ENCODE measurements at places on chromosomes 7 and 10.
A peak's percentile ranks its signal among the peaks of the same experiment; 100 is the strongest.

DNA sequence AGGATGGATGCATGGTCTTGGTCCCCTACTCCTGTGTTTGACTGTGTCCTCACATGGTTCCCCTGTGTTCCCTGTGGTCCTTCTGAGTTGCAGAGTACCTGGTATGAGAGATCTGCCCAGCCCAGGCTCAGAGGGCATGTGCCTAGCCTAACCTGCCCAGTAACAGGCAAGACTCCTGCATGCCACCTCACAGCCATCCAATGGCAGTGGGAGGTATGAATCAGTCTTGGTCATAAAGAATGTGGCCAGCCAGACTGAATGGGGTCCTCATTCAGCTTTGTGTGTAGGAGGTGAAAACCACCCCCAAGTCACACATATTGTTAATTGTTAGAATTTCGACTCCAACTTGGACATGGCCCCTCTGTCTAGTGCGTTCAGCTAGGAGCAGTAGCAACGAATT, 17.2 kb upstream of the GPR158 start:
- no peak for DNase-seq

DNA sequence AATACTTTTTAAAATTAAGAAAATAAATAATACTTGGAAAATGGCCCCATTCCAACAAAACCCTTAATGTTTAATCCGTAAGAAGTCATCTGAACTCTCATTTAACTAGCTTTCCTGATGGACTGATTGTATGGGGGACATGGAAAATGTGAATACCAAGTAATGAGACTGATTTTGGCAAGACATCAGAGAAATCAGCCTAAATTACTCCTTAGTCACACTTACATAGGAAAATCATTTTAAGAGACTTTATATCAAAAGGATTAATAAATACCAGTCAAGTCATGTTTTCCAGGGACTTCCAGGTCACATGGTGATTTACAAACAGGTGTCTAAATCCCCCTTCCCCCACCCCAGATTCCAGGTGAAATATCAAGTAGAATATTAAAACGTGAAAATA, 58.2 kb downstream of the GRM8 start:
- no peak for DNase-seq

GRCh38 chr7:55133630-55134358, 115.0 kb downstream of the EGFR start:
- peak; percentile 90 for DNase-seq

DNA sequence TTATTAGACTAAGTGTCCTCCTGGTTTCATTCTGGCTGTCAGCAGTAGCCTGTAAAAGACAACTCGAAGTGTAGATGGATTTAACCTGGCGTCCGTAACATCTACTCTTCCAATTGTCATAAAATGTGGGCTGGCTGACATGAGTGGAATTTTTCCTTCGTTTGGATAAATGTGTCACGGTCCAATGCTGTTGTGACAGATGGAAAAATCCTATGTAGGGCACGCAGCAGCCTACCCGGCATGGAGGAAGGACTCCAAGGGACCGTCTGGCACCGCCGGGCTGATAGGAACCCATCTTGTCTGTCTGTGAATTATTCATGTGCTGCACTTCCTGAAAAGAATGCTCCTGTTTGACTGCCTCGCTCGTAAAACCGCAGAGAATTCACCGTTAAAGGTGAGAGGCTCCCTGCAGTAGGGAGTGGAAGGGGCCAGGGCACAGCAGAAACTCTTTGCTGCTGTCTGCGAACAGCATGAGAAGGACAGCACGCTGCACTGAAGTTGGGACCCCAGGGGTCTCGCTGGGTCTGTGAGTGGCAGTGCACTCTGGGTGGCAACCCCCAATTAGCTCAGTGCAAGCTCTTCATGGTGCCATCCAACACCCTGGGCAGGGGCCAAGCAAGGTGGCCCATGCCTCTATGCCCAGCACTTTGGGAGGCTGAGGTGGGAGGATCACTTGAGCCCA, 1.6 kb upstream of the ORAI2 start:
- peak; percentile 86 for DNase-seq

- no peak for DNase-seq
Measured at GRCh38 chr7:22150221-22150620, 204.5 kb upstream of the CDCA7L start.

- DNase-seq, result no peak
Measured at GRCh38 chr7:139169816-139170215, 60.3 kb upstream of the ZC3HAV1 start.

- no peak for DNase-seq
Measured at GRCh38 chr7:112202816-112203215, 3.4 kb downstream of the DOCK4 start.

GRCh38 chr7:155363852-155364600, 66.3 kb downstream of the INSIG1 start:
- no peak for DNase-seq

- DNase-seq, result no peak
Measured at GRCh38 chr7:30027740-30028215, 434 bp upstream of the PLEKHA8 start.

DNA sequence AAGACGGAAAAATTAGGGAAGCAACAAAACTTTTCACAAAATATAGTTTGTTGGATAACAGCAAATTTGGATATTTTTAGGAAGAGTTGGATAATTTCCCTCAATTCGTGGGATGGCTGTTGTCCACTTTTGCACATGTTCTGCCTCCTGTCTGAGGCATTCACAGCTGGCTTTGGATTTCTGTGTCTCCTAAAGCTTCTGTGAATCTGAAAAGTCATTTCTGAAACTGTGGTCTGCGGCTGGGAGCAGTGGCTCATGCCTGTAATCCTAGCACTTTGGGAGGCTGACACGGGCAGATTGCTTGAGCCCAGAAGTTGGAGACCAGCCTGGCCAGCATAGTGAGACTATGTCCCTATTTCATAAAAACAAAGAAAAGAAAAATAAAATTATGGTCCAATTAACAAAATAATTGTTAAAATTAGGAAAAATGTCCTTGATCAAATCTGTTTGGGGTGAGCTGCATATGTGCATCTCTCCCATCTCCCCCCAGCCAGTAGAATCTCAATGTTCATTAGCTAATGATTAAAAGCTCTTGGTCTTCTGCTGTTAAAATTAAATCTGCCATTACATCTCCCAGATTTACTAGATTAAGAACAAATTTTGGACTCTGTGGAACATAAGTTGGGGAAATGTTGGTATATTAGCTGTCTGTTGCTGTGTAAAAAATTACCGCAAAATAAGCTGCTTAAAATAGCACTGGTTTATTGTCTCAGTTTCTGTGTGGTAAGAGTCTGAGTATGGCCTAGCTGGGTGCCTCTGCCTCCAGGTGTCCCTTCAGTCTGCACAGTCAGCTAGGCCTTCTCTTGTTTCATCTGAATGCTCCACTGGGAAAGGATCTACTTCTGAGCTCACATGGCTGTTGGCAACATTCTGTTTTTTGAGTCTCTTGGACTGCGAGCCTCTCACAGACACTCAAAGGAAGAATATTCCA, 332.0 kb upstream of the FZD1 start:
- DNase-seq, result no peak

GRCh38 chr7:144118341-144118740, 4.6 kb upstream of the OR2A14 start:
- no peak for DNase-seq

GRCh38 chr10:113030453-113030852, 80.4 kb downstream of the TCF7L2 start:
- no peak for DNase-seq

Measured in Caki2 (cell line).